ENCODE measurements at places on chromosomes 16 and 17. TPM values are rescaled to one million over a fixed set of nuclear protein-coding genes. Genes with fewer than 3 reads are reported as not detected.

The CBFA2T3 gene
- total RNA-seq: 8.9 TPM

The TMEM238L gene
- total RNA-seq: not detected

The FBXO39 gene
- total RNA-seq: 0.26 TPM

The RNF222 gene
- 1.1 TPM for total RNA-seq

The KRTAP4-9 gene
- total RNA-seq: not detected
